ENCODE measurements at places on chromosomes 1 and 21.

DNA sequence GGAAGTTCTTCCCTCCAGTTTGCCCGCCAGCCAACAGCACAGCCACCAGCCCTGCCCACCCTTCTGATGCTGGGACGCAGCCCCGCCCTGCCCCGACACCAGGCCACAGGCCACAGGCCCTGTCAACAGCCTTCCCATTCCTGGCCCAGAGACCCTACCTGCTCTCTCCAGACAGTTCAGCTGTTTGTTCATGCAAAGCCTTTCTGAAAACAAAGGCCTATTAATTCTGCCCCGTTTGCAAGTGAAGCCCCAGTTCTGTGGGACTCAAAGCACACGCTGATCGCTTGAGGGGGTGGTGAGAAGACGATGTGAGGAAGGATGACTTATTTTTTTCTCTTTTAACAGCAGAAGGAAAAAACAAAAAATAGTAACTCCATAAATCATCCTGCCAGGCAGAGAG lies 55.4 kb upstream of the KIF26B start:
- no peak for DNase-seq

DNA sequence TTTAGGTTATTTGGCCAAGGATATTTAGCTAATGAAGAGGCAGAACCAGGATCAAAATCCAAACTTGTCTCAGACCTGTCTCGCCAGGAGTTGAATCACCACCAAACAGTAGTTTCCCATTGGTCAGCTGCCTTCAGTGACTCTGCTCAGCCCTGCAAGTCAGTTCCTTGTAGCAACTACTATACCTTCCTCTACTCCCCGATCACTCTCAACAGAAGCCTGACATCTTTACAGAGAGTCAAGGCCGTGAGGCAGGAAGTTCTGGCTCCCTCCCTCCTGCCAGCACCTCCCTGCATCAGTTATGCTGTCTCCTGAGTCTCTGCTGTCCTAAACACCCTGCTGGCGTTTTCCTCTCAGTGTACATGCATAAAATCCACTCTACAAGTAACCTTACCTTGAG lies 13.2 kb downstream of the PSMD4 start:
- no peak for DNase-seq

DNA sequence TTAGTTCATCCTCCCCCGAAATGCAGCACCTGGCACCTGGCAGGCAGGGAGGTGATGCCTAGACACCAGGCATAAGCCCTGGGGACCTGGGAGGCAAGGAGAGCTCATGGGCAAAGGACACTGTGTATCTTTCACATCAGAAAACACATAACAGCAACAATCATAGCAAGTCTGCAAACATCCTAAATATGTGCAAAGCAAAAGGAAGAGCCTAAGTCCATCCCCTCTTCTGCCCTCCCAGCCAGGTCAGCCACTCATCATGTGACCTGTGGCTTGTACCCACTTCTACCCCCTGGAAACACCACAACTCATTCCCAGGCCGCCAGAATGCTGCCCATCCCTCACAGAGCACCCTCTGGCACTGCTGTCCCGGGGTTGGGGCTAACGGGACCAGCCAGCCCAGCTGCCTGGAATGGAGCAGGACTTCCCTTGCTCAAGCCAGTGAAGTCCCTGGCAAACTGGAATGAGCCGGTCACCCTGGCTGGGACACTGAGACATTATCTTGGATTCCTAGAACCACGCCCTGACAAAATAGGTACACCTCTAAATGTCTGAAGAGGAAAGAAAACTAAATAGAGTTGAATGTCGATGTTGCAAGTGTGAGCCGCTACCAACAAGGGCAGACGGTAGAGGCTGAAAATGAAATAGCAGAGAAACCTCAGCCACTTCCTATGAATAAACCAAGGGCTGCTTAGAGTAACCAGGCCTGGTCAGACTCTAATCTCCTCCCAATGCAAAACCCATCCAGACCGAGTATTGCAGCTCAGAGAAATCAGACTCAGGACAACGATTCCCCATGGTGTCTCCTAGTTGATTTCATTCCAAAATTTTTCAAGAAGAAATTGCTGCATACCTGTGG lies 29.4 kb downstream of the TMPRSS2 start:
- DNase-seq = no peak

GRCh38 chr1:175935166-175935565 lies 191.8 kb upstream of the TNR start:
- DNase-seq = no peak

DNA sequence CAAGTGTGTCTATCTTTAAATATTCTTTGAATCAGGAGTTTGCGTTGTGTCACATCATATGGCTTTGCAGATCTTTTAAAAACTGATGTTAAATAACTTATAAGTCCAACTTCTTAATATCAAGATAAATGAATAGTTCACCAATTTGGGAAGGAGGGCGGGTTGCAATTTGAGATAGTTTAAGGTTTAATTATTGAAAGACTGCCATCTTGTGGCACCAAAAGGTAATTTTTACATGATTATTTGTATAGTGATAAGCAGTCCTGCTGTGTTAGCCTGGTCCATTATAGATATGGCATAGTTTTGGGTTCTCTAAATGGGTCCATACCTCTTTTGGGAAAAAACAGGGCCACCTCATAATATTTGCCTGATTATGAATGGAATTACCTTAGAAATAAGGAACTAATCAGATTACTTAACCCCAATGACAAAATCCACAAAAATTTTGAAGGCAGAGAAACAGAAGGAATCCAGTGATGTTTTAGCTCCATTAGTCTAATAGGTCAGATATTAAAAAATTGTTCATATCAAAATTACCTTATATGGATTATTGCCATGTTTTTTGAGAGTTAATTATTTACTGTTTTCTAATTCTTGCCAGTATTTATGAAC lies 64.3 kb downstream of the PRKAA2 start:
- DNase-seq = no peak

- DNase-seq = no peak
Measured at GRCh38 chr1:161404051-161404597, 36.4 kb upstream of the CFAP126 start.

- no peak for DNase-seq
Measured at GRCh38 chr1:119966020-119966419, 69.7 kb upstream of the ADAM30 start.

GRCh38 chr21:46060596-46061061 lies 37.3 kb upstream of the COL6A2 start:
- no peak for DNase-seq

- no peak for DNase-seq
Measured at GRCh38 chr1:235502601-235503402, 1.4 kb downstream of the B3GALNT2 start.

DNA sequence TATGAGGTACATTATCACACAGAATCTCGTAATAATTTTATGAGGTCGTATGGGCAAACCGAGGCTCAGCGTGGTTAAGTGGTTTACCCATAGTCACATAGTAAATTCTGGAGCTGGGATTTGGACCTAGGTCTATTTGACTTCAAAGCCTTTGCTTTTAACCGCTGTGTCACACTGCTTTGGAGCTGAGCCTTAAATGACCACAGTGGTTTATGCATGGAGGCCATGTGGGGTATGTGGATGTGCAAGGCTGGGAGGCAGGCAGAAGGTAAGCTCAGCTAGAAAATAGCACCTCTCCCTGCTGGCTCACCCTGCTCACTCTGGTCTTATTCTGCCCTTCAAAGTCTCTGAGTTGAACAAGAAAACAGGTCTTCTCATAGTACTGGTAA lies 269.5 kb downstream of the TRABD2B start:
- DNase-seq = no peak

GRCh38 chr21:25895565-25896205 lies 160.9 kb downstream of the GABPA start:
- DNase-seq = no peak

DNA sequence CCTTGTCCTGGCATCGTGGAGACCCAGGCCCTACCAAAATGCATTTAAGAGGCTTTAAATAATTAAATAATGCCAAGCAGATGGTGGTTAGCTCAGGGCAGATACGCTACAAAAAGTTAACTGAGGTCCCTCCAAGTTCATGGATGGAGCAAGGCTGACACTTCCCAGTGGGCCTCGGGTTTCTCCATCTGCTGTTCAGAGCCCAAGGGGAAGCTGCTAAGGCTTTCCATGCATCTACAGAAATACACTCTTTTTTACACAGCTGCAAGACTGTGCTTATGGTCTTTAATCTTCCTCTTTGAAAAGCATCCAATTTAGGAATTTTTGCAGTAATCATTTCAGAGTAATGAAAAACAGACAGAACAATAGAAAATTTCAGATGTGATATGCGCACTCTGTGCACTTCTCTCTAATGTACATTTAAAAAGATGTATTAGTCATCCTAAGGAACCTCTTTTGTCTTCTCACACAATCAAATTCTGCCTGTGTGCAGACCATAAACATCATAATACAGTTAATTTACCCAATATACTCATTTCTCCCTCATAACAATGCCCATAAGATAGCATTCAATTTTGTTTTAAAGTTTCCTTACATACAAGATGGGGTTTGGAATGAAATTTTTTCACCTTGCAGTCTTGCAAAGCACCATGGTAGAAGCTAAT lies 173.2 kb upstream of the ATP1B1 start:
- no peak for DNase-seq

- no peak for DNase-seq
Measured at GRCh38 chr1:229570891-229571516, 12.5 kb upstream of the ABCB10 start.

DNA sequence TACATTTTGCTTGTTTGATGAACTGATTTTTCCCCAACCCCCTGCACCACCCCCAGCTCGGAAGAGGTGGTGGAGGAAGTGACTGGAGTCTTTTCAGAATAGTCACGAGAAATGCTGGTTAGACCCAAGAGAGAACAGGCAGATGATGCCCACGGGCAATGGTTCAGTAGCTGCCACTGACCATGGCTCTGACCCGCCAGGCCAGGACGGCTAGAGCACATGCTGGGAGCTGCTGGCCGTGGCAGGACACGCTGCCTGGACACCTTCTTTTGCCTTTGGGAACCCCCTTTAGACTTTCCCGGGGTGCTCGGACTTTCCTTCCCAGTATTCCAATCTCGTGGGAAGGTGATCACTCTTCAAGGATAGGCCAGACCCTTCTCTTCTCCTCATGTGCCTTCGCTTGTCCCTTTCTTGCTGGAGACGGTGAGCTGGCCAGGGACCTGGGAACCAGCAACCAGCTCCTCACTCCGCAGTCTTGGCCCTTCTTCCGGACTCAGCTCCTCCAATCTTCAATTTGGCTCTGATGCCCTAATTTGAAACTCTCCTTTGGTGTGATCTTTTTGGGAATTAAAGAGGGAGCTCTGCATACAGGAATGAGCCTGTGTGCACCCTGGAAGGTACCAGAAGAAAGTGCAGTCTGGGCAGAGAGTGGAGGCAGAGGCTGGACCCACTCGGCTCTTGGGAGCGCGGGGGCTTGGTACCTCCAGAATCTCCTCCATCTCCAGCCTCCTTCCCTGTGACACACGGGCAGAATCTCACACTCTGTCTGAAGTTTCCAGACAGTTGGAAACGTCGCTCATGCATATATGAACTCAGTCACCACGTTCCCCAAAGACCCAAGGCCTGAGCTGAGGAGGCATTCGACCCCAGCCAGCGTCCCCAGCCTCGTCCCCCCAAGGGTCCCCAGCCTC lies 4.0 kb upstream of the PDE9A start:
- no peak for DNase-seq

- DNase-seq = no peak
Measured at GRCh38 chr1:12772520-12772919, 1.0 kb upstream of the PRAMEF12 start.

DNA sequence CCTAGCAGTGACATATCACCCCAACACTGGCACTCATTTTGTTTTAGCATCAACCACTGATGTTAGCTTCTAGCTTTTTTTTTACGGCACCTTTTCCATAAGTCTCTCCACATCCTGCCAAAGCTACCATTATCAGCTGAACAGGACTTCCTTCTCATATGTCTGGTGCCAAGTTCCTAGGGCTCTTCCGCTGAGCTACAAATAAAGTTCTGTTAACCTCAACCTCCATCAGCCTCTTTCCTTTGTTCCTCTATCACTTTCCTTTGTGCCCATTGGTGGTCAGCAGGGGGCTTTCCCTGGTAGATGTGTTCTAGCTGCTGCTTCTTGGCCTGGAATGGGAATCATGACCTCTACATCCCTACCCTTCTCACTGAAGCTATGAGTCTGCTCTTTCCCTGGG lies 163.8 kb downstream of the FAF1 start:
- DNase-seq = no peak

- DNase-seq = no peak
Measured at GRCh38 chr1:178277793-178278530, 184.1 kb downstream of the RASAL2 start.

DNA sequence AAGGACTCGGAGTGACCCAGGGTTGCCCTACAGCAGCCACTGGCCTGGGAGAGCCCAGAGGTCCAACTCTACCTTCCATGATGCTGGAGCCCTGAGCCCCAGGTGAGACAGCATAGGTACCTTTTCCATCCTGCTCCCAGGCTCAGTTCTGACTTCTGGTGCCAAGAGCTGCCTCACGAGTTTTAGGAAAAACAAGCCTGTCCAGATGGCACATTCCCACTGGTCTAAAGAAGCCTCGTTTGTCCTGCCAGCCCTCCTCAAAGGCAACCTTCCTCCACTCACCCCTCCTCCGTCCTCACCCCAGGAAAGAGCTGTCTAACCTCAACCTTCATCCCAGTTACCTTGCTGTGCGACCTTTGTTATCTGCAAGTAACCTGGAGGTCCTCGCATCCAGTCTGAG lies 53.5 kb upstream of the PRELP start:
- no peak for DNase-seq

DNA sequence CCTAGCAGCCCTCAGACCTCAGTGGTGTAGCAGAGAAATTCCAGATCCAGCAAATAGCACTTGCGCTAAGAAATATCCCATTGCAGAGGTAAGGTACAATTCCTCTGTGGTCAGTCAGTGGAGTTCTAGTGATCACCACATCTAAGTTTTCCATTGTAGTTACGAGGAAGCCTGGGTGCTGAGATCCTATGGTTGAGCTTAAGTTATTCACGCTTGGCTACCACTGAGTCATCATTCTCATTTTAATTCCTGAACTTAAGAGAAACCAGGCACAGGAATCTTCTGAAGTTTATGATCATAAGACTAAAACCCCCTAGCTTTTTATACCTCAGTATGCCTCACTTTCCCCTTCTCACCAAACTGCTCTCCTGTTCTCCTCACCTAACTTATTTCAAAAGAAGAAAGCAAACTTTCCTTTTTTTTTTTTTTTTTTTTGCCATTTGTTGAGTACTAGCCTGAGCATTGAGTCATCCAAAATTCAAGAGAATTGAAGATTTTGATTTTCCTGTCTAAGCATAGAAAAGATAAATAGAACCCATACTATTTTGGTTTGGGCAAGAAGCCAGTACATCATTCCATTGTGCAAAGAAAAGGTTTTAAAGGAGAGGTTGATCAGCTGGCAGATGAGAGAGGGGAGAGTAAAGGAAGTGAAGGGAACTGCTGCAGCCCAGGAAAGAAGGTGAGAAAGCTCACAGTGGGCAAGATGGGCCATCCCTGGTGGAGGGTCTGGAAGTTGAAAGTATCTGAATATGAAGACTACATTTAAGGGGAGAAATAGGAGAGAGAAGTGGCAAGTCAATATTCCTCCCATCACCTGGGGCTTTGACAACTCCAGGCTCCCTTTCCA lies 39.9 kb downstream of the SERBP1 start:
- DNase-seq = no peak

Measured in GM12864 (cell line).